Renal cortex interstitium (tissue), 15 donors: ENCODE measurements at places on chromosomes 5 and 9.

DNA sequence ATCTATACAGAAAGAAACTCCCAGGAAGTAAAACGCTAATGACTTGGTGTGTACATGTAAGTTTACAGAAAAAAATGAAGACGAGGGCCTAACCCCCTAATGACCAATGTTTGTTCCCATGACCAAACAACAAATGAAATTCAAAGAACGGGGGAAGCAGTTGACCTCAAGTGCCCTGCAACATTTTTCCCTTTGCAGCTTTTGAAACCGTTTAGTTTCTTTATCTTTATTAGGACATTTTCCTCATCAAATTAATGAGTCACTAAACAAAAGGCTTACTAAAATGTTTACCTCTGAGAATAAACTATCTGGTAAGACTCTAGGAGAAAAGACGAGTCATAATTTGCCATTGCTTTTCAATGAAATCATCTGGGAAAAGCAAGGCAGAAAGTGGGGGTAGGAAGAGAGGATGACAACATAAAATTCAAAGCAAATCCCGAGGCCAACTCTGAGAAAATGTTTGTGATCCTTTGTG lies 57.4 kb downstream of the LHFPL2 start:
- DNase-seq = no peak

- no peak for DNase-seq
Observed at GRCh38 chr9:70260007-70260443, 1.2 kb downstream of the SMC5 start.

GRCh38 chr5:57209316-57210040 lies 35.6 kb downstream of the GPBP1 start:
- DNase-seq = no peak

GRCh38 chr9:76591256-76591950 lies 132.4 kb downstream of the GCNT1 start:
- no peak for DNase-seq

- DNase-seq = no peak
Observed at GRCh38 chr5:54832045-54832444, 153.3 kb downstream of the ESM1 start.

GRCh38 chr9:133074111-133074651 lies 12.4 kb downstream of the CEL start:
- DNase-seq = no peak

- DNase-seq = peak; percentile 82
Observed at GRCh38 chr5:150303660-150304386, 1.1 kb upstream of the ARSI start.
